ENCODE measurements at places on chromosomes 11 and 22.

GRCh38 chr11:113241636-113242054, 72.7 kb upstream of the TTC12 start:
- DNase-seq, result no peak

DNA sequence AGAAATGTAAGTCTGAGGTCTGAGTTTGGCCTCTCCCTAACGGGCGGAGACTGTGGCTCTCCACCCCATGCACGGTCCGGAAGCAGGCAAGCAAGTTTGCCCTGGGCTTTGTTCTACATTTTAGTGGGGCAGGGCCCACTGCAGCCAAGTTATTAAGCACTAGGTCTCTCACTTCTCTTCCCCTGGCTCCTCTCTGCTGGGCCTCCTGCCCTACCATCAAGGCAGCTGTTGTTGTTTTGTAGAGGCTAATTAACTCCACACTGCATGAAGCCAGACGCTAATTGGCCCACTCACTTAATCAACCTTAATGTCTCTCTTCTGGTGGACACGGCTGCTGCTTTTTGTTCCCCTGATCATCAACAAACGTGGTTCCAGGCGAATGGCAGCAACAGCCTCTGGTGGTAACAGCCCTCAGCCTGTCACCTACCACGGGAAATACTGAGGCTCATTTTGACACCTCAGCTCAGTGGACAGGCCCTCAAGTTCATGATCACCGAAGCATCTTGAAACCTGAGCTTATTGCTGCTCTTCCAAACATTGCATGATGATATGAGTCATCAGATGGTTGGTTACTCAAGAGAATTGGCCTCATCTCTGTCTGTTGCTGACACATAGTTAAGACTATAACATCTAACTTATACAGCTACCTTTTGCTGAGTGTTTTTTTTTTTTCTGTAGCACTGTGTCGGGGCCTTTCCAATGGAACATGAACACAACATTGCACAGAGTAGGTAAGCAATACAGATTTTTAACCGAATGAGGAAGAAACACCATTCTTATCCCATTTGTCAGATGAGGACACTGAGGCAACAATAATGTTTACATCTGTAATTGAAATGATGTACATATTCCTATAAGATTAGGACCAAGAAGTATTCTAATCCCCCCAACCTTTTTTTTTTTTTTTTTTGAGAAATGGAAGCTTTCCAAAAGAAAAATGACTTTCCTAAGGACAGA, 20.8 kb upstream of the LMO2 start:
- DNase-seq, result no peak

DNA sequence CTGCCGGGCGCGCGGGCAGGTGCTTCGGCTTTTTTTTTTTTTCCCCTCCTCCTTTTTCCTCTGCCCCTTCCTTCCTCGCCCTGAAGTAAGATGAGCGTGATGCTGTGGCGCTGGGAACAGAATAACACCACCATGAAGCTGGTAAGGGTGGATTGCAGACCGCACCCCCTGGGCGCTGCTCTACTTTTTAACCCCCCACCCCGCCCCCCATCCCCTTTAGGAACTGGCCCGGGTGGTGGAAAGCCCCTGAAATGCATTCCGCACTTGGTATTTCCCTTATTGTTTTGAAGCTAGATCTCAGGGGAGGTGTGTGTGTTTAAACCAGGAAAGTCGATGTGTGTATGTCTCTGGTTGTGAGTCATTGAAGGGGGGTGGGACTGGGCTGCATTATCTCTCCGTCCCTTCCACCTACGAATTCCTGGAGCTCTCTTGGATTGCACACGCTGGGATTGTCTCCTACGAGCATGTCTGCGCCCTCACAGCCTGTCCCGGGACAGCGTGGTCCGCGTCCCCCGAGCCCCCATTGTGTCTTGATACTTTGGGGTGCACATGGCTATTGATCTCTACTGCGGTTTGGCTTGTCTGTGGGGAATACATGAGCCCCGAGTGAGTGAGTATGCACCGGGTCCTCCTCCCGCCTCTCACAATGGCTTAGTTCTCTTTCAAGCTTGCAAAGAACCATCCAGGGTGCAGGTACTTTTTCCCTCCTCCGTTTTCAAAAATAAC, 64.9 kb downstream of the NAV2 start:
- no peak for DNase-seq

DNA sequence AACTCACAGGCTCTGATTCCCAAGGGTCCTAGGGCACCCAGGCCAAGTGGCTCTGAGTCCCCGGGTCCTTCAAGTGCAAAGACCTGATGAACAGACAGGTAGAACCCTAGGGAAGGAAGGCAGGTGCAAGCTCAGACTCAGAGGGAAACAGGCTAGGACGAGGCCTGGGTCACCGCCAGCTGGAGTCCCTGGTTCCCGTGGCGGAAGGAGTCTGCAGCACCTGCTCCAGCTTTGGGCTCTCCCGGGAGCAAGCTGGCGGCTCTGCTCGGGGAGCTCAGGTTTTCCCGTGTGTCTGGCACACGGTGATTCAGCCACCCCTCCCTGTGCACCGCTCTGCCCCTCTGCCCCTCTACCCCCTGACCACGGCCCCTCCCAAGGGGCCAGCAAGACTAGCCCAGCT, 59.8 kb downstream of the WNT7B start:
- DNase-seq, result no peak

DNA sequence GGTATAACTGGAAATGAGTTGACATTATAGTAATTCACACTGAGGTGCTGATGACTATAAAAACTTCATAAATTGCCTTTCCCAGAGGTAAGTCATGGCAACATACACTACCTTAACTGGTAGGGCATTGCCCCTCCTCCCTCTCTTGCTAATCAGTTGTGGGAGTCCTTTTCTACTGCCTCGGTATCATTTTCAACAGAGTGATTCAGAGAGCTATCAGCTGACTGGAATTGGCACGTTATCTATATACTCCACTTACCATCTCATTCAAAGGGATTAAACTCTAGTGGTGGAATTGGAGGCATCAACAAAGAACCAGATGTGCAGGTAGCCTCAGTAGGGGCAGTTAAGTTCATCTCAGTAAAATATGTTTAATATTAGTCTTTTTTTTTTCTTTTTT, 8.0 kb upstream of the NUP160 start:
- no peak for DNase-seq

DNA sequence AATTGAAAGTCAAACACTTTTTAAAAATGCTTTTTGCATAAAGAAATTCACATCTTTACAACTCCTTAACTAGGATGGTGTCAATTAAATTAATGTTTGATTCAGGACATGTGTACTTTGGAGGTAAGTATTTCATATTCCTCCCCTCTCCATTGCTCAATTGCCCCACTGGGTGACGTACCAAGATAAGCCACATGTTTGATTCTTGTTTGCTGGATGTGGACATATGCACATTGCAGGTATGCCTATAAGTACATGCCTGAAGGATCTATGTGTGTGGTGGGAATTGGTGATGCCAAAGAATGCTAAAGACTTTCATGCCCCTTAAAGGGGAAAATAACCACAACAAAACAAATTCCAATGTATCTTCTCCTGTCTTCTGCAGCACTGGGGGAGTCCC, 5.8 kb downstream of the CD44 start:
- DNase-seq, result no peak

DNA sequence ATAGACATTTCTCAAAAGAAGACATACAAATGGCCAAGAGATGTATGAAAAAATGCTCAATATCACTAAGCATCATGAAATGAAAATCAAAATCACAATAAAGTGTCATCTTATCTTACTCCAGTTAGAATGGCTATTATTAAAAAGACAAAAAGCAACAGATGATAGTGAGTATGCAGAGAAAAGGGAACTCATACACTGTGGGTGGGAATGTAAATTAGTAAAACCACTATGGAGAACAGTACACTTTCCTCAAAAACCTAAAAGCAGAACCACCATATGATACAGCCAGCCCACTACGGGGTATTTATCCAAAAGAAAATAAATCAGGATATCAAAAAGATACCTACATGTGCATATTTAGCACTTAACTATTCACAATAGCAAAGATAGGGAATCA, 700.0 kb upstream of the ANO5 start:
- DNase-seq, result no peak

DNA sequence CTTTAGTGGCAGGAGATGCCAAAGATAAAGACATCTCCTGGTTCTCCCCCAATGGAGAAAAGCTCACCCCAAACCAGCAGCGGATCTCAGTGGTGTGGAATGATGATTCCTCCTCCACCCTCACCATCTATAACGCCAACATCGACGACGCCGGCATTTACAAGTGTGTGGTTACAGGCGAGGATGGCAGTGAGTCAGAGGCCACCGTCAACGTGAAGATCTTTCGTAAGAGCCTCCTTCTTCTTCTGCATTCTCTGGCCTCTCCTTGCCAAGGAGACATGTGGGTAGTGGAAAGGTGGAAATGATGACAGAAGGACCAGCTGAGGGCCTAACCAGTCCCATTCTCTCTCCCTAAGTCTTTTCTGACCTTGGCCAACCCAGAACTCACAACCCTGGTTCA, 110.1 kb upstream of the TTC12 start:
- peak; percentile 50 for DNase-seq

GRCh38 chr11:2210366-2211112, 38.9 kb upstream of the TH start:
- peak; percentile 28 for DNase-seq

DNA sequence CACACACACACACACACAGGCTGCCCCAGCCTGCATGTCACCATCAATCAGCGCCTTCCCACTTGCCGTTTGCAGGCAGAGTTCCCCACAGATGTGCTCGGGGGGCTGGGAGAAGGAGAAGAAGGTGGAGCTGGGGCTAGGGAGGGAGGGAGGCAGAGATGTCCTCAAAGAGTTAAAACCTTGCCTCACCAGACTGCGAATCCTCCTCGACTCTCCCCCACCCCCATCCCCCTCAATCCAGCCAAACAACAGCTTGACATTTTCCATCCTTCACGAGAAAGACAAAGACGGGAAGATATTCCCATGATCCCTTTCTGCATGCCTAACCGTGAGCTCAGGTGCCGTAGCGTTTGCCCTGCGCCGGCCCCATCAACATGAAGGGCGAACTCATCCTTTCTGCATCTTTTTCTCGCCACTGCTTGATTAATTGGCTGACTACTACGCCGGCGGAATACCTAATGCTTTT, 365.5 kb downstream of the MIAT start:
- DNase-seq, result no peak

GRCh38 chr22:49213731-49214352, 613.8 kb downstream of the BRD1 start:
- peak; percentile 11 for DNase-seq

DNA sequence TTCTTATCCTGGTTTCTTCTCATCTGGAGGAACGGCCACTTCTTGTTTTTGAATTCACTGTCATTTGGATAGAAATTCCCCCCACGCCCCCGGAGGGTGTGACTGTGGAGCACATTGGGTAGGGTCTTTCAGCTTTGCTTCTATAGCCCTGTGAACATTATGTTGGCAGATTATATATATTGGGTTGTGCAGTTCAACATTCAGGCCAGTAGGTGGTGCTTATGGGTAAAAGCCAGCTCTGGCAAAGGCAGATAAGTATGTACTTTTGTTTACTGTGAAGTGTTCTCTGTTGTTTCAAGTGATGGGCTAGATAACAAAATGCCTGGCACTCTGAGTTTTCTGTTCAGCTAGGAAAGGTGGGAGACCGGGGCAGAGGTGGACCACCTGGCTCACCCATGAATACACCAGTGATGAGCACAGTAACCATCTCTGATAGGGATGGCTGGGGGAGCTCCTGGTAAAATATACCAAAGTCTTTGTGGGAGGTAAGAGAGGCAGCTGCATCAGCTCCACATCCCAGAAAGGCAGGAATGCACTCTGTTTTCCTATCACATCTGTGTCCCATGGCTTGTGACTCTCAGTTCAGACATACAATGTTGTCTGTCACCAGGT, 1348.2 kb upstream of the RAG2 start:
- no peak for DNase-seq

DNA sequence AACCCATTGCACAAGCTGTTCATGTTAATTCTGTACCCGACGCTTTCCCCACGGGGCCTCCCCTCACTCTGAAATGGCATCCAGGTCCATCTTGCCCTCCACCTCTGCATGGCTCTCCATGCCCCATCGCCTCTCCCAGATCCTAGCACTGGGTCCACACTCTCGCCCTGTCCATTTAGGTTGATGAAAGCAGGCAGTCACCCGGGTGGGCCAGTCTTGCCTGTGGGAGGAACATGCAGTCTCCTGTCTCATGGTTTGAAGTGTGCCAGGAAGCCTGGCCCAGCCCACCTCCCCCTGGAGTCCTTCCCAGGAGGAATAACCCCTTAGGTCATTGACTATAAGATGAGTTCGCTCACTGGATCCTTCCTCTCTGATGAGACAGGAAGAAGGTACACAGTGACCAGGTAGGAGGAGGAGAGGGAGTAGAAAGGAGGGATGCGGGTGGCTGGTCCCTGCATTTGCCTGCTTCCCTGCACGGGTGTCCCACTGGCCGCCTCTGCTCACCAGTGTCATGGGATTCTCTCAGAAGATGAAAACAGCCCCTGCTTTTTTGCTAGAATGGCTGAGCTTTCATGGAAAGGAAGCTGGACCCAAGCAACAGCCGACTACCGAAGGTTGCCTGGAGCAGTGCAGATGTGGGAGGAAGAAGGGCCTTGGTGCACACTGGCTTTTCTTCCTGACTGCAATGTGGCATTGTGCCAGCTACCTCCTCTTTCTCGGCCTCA, 6.8 kb downstream of the TMEM121B start:
- DNase-seq, result no peak

GRCh38 chr22:46617986-46618647, 2.1 kb upstream of the GRAMD4 start:
- DNase-seq, result no peak

DNA sequence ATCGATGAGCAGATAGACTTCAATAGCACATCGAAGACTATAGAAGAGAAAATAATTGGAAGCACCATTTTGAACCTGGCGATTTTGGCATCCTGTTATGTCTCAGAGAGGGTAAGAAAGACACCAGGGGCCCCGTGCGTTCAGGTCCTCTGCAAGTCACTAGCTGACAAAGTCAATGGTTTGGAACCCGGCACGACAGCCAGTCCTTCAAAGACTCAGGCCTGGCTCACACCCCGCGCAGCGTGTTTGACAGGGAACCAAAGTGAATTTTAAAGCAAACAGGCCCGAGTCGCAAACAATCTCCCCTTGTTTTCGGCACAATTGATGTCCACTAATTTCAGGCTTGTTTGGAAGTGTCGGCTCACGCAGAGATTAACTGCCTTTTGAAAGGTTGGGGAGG, 716.6 kb downstream of the BRD1 start:
- no peak for DNase-seq

GRCh38 chr11:61460474-61460881, 30.6 kb downstream of the SDHAF2 start:
- no peak for DNase-seq

GRCh38 chr11:69497221-69497787, 15.8 kb downstream of the LINC01488 start:
- DNase-seq, result peak; percentile 87

DNA sequence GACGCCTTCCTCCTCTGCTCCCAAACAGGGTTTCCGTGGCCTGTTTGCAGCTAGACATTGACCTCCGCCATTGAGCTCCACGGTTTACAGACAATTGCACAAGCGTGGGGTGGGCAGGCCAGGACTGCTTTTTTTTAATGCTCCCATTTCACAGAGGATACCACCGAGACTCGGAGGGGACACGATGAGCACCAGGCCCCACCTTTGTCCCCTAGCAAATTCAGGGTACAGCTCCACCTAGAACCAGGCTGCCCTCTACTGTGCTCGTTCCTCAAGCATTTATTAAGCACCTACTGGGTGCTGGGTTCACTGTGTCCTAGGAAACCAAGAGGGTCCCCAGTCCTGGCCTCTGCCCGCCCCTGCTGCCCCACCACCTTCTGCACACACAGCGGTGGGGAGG, 12.2 kb downstream of the RASD2 start:
- no peak for DNase-seq

GRCh38 chr11:35546317-35546716, 20.9 kb upstream of the PAMR1 start:
- no peak for DNase-seq

- DNase-seq, result no peak
These were observed 39.0 kb downstream of the WT1 start for GRCh38 chr11:32396331-32396730.
